ENCODE measurements at places on chromosomes 2 and 18.

DNA sequence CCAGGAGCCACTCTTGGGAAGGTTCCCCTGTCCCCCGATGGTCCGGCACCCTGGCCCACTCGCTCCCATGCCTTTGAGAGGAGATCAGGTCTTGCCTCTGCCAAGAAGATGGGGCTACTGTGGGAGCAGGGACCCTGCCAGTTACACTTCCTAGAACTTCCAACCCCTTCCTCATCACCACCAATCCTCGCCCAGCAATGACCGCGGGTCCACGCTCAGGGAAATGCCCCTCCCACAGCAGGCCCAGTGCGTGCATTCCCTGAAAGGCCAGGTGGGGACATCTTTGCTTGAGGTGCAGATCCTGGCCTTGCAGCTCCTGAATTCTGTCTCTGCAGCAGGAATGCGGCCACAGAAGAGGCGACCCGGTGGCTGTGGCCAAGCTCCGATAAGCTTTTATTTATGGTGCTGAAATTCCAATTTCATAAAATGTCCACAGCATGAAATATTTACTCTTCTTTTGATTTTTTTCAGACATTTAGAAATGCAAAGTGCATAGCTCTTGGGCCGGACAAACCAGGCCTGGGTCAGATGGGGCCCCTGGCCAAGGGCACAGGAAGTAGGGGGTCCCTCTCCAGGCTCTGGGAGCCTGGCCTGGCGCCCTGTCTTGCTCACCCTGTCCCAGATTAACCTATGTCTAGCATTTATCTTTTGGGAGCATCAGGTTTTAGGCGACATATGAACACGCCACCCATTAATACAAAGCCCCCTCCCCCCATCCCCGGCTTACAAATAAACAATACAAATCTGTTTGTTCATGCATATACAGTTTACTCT, 29.8 kb downstream of the PXDN start:
- DNase-seq = no peak

GRCh38 chr2:172437419-172438341, 10.3 kb downstream of the ITGA6 start:
- DNase-seq = no peak

DNA sequence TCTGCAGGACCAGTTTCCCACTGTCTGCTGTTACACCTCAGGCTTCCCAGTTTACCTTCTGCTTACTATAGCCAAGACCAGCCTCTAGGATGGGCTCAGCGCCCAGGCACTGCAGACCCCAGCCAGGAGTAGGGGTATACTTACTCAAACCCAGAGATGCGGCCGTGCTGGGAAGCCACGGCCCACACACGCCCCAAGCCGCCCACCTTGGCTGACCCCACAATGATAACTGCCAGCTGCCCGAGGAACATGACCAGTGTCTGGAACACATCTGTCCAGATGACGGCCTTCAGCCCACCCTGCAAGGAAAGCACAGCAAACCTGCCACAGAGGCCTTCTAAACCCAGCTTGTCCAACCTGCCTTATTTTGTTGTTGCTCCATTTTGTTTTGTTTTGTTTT, 6.6 kb upstream of the ATRAID start:
- no peak for DNase-seq

DNA sequence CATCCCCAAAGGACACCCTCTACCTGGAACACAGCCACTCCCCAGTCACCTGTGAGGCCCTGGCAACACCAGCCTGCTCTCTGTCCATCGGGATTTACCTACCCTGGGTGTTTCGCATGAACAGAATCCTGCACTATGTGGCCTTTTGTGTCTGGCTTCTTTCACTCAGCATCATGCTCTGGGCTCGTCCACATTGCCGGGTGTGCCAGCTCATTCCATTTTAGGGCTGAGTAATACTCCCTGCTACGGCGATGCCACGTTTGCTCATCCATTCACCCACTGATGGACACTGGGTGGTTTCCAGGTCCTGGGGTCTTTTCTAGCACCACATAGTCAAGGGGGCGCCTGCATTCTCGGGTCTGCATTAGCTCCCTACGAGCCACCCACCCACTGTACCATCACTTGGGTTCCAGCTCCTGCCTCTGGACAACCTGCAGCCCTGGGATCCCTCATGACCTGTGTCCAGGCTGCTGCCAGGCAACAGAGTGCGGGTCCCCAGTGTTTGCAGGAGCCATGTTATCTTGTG, 22.0 kb downstream of the KCNF1 start:
- no peak for DNase-seq

GRCh38 chr2:150441784-150442183, 45.7 kb downstream of the RND3 start:
- DNase-seq = no peak

DNA sequence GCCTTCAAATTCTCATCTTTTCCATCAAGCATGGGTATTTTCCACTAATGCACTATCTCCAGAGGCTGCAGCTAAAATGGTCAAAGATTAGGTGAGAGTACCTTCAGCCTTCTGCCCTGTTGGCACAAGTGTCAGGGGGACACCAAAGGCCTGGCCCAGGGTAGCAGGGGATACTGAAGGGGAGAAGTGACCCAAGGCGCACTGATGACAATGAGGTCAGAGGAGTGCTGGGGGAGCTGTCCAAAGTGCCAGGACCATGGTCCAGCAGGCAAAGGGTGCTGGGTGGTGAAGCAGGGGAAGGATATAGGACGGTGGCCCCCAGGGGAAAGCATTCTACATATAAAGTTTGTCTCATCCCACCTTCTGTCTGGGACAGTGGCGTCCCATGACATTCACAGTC, 303.4 kb downstream of the SMAD2 start:
- DNase-seq = no peak

DNA sequence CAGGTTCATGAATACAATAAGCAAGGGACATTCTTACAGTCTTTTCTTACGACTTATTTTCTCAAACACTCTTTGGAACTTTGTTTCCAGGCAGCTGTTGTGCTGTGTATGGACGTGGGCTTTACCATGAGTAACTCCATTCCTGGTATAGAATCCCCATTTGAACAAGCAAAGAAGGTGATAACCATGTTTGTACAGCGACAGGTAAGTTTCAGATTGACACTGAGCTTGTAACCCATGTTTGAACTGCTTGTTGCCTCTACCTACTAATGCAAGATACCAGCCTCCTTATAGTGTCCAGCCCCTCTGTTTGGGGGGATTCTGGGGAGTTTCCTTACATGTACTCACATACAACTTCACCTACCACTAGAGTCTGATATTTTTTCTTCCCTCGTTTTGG, 3.8 kb downstream of the XRCC5 start:
- no peak for DNase-seq

DNA sequence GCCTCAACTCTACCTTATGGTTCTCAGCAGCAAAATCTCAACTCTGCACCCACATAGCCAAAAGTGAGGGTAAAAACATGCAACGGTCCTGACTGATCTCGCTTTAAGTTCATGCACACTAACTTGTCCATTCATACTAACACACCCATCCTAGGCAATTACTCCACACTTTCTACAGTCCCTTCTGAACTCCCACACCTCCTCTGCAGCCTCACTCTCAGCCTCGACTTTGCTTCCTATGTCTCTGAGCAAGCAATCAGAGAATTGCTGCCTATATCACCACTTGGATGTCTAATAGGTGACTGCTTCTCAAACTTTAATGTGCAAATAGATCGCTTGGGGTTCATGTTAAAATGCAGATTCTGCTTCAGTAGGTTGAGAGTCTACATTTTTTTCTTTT, 7.8 kb upstream of the TMBIM1 start:
- DNase-seq = no peak

- no peak for DNase-seq
Observed at GRCh38 chr2:118459426-118459825, 371.2 kb downstream of the INSIG2 start.

DNA sequence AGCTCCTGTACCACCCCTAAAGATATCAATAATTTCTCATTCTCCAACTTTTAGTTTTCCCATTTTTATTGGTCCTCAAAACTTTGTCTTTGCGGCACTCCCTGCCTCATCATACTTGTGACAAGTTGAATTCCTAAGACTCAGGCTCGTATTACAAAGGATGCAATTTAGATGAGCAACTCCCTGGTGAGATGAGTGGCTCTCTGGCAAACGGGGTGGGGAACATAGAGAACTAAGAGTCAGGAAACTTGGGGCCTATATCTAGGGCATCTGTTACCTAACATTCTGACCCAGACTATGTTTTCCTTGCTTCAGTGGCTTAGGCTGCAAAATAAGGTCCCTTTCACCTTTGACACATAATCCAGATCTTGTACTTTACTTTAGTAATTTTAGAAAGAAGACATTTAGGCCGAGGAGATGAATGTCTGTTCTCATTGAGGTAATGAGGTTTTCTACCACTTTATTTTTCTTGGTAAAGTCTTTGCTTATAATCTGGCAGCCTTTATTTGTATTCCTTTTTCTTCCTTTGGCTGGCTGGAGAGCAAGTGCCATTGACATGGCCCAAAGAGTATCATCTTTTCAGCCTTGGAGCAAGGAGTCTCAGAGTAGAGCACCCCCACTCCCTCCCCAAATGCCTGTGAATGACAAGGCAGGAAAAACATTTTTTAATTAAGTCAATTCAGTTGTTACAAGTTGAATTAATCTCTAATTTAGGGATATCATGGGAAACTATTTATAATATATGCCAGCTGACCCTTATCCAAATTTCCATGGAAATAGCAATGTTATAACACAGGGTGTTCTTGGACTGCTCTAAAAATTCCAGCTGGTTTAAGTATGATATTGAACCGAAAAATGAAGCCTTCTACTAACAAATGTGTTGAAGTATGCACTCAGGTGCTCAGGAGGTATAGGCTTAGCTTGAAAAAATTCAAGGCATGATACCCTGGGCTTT, 15.2 kb downstream of the TSPYL6 start:
- no peak for DNase-seq
